SJSA1 (cell line): ENCODE measurements at places on chromosomes 7 and 10. TPM values are rescaled to one million over a fixed set of nuclear protein-coding genes. Genes with fewer than 3 reads are reported as not detected.

AGAP3 gene
- 19.9 and 36.6 TPM in 2 replicates for total RNA-seq

- DNase-seq = peak; percentile 15
Measured at GRCh38 chr10:124236816-124237215, 143.4 kb upstream of the CHST15 start.

DNA sequence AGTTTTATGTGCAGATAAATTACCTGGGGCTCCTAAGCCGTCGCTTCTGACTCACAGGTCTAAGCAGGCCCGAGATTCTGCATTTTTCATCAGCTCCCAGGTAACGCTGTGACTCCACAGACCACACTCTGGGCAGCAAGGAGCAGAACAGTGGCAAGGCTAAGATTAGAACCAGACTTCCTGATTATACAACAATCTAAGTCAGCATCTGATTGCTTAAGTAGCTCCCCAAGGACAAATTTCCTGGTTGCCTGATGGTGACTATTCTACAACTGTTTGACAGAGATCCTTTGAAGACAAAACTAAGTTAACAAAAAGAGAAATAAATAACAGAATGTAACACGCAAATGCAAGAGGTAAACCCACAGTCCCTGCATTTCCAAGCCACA lies 69.0 kb downstream of the CREB3L2 start:
- DNase-seq = no peak

DNA sequence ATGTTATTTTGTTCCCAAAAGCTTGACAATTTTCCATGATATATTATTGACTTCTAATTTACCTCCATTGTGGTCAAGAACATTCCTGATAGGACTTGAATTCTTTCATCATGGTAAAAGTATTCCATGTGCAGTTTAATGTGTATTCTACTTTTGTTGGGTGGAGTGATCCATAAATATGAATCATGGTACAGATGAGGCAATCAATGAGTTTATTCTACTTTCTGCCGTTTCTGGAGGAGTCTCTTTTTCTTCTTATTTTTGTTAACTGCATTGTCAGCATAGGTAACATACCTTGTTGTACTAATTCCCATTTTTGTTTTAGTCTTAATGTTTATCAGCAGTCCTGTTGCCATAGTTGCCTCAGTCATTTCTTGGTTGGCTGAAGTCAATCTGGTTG lies 69.6 kb downstream of the SHOC2 start:
- DNase-seq = no peak

GRCh38 chr7:157033483-157034473 lies 23.3 kb upstream of the MNX1 start:
- DNase-seq = no peak

DNA sequence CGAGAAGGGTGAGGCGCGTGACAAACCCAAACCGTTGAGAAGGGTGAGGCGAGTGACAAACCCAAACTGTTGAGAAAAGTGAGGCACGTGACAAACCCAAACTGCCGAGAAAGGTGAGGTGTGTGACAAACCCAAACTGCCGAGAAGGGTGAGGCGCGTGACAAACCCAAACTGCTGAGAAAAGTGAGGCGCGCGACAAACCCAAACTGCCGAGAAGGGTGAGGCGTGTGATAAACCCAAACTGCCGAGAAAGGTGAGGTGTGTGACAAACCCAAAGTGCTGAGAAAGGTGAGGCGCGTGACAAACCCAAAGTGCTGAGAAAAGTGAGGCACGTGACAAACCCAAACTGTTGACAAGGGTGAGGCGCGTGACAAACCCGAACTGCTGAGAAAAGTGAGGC lies 25.0 kb downstream of the ESYT2 start:
- no peak for DNase-seq

- no peak for DNase-seq
Measured at GRCh38 chr10:124172181-124172916, 79.0 kb upstream of the CHST15 start.

DNA sequence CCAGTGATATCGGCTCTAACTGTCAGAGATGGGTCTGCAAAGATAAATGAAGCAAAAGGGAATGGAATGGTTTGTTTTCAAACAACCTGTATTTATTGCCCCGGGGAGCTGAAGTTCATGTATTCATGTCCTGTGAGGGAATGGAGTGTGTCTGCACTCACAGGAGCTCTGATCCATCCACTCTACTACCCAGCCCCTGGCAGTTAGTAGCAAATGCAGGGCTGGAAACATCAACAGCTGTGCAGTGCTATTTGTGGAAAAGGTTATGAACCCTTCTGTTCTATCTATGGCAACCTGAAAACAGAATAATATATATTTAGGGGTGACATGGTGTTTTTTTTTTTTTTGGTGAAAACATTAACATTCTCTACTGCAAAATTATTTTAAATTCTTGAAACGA lies 9.8 kb downstream of the AGR2 start:
- DNase-seq = no peak

DNA sequence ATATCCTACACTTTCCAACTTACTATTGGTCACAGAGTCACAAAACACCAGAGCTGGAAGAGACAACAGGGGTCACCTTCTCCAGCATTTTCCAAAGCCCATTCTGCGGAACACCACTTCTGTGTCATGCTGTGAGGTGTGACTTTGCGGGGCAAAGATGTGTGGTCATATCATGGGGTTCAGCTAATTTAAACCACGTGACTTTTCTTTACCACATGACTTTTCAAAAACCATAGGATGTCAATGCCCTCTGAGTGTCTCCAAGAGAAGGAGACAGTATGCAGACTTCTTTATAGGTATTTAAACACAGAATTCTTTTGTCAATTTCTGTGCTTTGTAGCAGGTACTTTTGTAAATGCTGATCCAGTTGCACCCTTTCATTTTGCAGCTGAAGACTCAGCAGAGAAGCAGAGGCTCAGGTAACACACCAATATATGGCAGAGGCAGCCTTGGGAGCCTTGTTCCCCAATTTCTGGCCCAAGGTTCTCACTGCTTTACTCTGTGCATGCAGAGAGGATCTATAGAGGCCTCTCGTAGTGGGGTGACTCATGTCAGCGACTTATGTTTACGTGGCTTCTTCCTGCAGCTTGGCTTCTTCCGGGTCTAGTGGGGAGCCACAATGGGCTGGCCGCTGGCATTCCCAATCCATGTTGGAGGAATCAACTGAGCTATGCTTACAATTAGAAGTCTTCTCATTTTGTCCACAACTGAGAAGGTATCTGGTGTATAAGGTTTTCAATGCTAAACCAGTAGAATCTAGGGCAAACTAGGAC lies 104.0 kb upstream of the RHOBTB1 start:
- no peak for DNase-seq

DNA sequence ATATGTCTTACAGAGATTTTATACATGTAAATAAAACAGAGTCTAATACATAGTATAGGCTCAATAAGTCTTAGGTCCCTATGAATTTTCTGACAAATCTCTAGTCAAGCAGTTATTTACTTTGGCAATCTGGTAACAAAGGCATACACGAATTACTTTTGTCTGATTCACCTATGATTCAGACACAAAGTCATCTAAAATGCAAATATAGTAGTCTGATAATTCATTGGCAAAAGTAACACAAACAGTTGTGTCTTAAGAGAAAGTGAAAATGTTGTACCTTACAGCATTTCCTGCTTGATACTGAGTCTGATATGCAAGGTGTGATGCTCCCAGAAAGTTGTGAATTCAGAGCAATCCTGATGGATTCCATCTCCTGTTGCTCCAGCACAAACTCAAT lies 209.4 kb upstream of the PRSS1 start:
- peak; percentile 58 for DNase-seq

GRCh38 chr7:92841192-92841591 lies 4.8 kb upstream of the CDK6 start:
- peak; percentile 41 for DNase-seq

DNA sequence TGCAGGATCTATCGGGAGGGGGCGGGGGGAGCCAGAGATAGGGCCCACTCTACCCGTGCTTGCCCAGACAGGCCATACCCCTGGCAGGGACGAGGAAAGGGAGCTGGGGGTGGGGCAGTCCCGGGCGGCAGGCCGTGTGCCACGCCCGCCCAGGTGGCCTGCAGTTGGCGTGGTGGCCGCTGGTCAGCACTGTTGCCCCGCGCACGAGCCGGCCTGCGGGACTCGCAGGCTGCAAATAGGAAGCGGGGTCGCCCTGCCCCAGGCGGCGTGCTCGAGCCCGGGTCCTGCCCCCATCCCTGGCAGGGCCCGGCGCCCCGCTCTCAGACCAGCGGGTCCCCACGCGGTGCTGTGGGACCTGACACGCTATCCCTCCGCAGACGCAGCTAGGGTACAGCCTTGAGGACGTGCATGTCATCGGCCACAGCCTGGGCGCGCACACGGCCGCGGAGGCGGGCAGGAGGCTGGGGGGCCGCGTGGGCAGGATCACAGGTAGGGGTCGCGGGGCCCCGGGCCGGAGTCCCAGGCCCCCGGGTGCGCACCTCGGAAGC lies 6.7 kb downstream of the PNLIPRP2 start:
- DNase-seq = no peak
